Fibroblast of the aortic adventitia (primary cell): ENCODE measurements at places on chromosomes 12 and 14. TPM values are rescaled to one million over a fixed set of nuclear protein-coding genes. Genes with fewer than 3 reads are reported as not detected.
A peak's percentile ranks its signal among the peaks of the same experiment; 100 is the strongest.

The IFNG-AS1 gene
- 0.09 TPM in 1 of 2 replicates, not detected in the other for total RNA-seq

The TEX22 gene
- 0.27 and 1.5 TPM in 2 replicates for total RNA-seq

The CPM gene
- total RNA-seq, result 0.08 and 17.1 TPM in 2 replicates

The CCDC196 gene
- not detected in 2 replicates for total RNA-seq

The OSBPL8 gene
- total RNA-seq, result 133 and 243 TPM in 2 replicates

The LIN7A gene
- total RNA-seq, result 6.6 and 8.9 TPM in 2 replicates

The STAB2 gene
- total RNA-seq, result 0.08 TPM in 1 of 2 replicates, not detected in the other

The ISCU gene
- 136 TPM in 2 replicates for total RNA-seq

The ZCCHC8 gene
- total RNA-seq, result 15.9 and 23.1 TPM in 2 replicates

The IL31 gene
- total RNA-seq, result not detected in 2 replicates

The DLK1 gene
- total RNA-seq, result 0.09 TPM in 1 of 2 replicates, not detected in the other

The TAS2R10 gene
- 2.3 TPM in 1 of 2 replicates, not detected in the other for total RNA-seq

The PRH2 gene
- not detected in 2 replicates for total RNA-seq

- DNase-seq, result no peak
Observed at GRCh38 chr14:55667801-55668200, 87.8 kb downstream of the KTN1 start.

- peak; percentile 68 for DNase-seq
Observed at GRCh38 chr14:51610771-51611170, 40.9 kb upstream of the FRMD6 start.

- DNase-seq, result peak; percentile 75
Observed at GRCh38 chr12:101414533-101415119, 7.1 kb upstream of the ARL1 start.

DNA sequence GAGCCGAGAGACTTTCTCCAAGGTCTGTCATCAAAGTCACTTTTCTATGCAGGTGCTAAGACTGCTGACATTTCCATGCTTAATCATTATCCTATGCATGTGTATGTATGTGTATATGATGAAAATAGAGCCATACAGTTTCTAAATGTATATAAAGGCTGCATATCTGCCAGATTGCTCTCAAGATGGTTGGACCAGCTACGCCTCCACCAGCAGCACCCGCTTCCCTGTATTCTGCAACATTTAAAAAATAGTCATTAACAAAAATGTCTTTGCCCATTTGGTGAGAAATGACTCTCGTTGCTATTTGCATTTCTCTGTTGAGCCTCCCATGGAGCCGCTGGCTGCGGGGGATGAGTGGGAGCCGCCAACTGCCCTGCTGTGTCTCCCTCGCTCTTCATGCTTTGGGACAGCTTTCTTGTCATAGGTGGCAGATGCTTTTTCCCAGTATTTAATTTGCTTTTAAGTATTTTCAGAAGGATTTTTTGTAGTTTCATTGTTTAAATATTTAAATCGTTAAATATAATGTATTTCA lies 54.7 kb downstream of the DYNC1H1 start:
- DNase-seq, result no peak

DNA sequence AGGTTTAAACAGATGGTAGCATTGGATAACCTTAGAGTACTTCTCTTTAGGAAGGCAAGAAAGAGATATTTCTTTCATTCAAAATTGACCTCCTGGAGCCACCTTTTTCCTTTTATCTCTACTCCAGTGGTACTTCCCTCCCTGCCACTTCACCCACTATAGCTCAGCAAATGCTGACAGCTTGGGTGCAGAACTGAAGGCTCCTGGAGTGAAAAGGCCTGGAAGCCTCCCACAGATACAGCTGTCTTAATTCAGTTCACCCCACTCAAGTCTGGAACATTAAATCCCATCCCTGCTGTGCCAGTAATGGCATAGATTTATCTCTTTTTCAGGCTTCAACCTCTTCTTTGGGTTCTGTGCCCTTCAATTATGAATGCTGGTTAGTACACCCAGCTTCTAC lies 140.3 kb downstream of the NEDD1 start:
- DNase-seq, result no peak

- no peak for DNase-seq
Observed at GRCh38 chr12:122354958-122355641, 67.4 kb downstream of the CLIP1 start.

DNA sequence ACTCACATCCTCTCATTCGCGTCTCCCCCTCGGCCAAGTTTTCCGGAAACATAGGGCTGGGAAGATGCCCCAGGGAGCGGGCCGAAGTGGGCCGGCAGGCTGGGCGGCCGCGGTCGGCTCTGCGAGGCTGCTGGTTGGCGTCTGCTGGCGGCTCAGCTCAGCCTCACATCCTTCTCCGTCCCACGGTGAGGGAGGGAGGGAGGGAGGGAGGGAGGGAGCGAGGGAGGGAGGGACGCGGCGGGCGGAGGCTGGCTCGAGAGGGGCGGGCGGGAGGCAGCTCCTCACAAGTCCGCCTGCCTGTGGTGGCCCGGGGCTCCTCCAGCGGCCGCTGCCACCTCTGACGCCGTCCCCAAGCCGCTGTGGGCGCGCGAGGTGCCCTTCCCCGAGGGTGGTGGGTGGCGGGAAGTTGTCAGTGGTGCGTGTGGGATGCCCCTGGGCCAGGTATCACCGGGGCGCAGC lies 93.8 kb downstream of the RFLNA start:
- DNase-seq, result peak; percentile 85

- no peak for DNase-seq
Observed at GRCh38 chr12:41055875-41056577, 132.1 kb upstream of the PDZRN4 start.

DNA sequence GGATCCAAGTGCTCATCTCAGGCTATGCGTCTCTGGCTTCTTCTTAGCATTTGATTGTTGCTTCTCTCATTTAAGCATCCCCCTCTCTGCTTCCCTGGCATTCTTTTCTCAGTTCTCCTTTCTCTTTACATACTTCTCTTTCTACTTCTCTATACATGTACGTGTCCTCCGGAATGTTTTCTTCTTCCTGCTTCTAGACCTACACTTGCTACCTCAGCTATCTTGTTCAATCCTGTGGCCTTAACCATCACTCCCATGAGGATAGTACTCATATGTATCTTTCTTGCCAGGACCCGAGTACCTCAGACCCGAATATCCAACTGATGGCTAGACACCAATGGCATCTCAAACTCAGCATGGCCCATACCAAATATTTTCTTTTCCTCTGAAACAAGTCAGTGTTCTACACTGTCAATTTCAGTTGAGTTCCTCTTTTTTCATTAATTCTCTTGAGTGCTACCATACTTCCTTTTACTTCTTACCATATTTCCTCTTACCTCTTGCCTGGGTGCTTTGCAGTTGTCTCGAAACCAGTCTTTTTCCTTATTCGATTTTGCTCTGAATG lies 115.1 kb upstream of the SLC38A2 start:
- DNase-seq, result no peak

DNA sequence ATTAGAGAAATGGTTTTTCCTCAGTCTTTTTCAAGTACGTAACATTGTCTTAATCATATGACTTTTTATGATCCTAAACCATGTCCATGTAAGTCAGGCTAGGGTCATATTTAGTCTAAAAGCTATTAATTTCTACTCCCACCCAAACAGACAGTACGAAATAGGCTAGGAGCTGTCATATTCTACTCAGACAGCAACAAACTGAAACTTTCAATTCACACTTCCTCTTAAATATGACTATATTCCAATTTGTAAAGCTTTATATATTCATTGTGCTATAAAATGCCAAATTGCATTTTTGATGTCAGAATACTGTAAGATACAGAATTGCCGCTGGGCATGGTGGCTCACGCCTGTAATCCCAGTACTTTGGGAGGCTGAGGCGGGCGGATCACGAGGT lies 3.5 kb downstream of the NUP37 start:
- DNase-seq, result no peak

GRCh38 chr12:110937104-110937641 lies 16.8 kb upstream of the MYL2 start:
- DNase-seq, result peak; percentile 45

DNA sequence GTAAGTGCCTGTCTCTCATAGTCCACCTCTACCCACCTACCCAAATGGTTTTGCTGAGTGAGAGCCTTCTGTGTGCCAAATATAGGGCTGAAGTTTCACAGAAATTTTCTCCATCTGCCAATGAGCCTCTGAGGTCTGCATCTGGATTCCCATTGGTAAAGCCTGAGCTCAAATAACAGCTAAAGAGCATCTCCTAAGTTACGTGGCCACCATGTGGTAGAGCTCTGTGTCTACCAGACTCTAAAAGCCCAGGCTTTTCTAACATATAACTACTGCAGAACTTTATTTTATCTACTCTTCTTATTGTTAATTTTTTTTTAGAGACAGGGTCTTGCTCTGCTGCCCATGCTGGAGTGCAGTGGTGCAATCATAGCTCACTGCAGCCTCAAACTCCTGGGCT lies 16.0 kb downstream of the AMDHD1 start:
- peak; percentile 29 for DNase-seq

DNA sequence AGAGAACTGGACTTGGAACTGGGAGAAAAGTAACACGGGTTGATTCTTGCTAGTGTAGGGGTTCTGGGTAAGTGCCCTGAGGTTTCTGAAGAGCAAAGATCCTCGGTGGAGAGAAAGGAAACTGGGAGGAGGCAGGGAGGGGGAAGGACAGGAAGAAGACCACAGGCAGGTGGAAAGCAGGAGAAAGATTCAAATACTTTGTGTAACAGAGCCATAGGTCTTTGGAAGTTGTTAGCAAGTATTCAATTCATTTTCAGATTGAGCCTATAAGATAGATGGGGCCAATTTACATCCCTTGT lies 1.3 kb downstream of the PNP start:
- no peak for DNase-seq

- no peak for DNase-seq
Observed at GRCh38 chr14:36339816-36340215, 19.4 kb upstream of the MBIP start.

DNA sequence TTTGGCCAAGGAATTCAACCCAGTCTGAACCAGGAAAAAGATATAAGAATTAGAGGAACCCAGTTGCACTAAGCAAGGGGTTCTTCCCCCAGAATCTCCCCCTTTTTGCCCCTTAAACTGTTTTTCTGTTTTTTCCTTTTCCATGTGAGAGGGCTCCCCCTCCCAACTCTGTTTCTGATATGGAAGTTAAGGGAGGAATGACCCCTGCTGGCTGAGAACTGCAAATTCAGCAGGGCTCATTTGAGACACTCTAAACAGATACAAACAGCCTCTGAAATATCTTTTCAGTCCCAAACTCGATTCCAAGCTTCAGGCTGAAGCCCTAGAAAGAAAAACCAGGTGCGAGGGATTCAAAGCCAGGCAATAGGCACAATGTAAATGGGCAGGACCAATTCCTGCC lies 132.7 kb downstream of the SLC41A2 start:
- DNase-seq, result no peak

- no peak for DNase-seq
Observed at GRCh38 chr14:57823015-57823660, 42.8 kb downstream of the SLC35F4 start.

- peak; percentile 69 for DNase-seq
Observed at GRCh38 chr12:29552324-29552927, 54.9 kb upstream of the OVCH1 start.

GRCh38 chr14:43132441-43132840 lies 1374.6 kb downstream of the FSCB start:
- DNase-seq, result no peak

- DNase-seq, result peak; percentile 94
Observed at GRCh38 chr12:42705863-42706262, 116.3 kb upstream of the PRICKLE1 start.

DNA sequence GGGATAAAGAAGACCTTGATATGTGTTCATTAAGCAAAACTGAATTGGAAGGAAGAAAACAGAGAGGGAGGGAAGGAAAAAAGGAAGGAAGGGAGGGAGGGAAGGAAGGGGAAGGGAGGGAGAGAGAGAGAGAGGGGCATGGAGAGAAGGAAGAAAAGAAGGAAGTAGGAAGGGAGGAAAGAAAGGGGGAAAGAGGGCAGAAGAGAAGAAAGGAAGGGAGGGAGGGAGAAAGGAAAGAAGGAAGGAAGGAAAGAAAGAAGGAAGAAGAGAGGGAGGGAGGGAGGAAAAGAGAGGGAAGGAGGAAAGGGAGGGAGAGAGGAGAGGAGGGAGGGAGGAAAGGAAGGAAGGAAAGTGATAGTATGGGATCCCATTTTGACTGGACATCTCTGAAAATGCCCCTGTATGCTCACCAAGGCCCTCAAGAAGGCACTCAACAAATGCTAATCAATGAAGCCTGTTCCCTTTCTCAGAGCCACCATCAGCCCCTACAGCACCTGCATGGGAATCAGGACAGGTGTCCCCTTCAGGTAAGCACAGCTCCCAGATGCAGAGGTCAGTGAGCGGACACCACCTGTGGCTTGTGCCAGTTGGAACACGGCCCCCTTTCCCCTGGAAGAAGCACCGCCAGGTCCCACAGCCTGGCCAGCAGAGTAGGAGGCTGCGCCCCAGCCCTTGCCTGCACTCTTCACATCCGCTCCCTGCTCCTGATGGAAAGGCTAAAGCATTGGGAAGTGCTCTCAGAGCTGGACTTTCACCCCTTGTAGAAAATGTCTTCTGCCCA lies 161.4 kb upstream of the DIO3 start:
- no peak for DNase-seq

DNA sequence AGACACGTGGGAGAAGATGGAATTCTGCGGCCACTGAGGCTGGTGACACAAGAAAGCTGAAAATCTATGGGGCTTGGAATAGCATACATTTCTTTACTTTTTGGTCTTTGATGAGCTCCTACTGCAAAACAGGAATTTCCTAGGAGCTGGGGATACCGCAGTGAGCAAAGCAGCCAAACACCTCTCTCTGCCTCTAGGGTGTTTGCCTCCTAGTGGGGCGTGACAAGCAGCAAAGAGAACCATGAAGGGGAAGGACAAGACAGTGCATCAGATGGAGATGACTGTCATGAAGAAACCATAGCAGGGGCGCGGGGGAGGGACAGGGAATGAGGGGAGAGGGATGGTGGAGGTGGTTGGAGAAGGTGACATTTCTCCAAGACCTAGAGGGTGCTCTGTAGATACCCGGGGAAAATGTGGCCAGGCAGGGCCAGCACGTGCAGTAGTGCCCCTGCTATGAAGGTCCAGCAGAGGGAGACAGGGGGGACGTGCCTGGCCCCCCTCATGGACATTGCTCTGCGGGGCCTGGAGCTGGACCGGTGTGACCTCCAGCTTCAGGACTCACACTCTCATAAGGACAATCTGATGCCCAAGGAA lies 58.6 kb downstream of the SERPINA3 start:
- DNase-seq, result no peak

DNA sequence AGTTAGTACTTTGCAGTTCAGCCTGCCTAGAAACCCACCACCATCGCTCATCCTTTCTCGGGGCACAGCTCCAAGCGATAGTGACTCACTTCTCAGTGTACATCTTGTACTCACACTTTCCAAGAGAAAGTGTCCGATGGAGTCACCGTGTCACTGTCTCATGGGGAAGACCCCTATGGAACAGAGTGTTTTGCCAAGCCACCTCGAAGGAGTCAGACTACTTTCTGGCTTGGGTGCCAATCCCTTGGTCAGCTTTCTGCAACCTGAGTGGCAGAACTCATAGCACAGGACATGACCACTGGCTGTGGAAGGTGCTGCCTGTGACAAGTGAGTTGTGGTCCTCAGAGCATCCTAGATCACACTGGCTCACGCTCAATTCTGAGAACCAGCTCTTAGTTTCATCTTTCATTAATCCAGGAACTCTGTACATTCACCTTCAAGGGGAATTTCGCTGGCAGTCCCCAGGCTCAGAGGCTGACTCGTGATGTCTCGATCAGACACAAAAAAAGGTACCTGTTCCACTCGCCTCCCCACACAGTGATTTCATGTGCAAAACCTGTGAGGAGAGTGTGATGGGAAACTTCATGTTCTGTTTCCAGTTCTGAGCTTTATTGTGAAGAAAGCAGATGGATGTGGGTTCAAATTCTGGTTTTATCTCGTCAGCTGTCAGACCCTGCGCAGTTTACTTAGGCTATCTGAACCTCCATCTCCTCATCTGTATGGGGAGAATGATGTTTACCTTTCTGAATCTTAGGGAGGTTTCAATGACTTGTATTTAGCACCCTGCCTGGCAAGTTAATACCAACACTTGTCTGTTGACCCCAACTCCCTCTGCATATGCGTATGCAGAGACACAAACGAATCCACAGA lies 127.3 kb upstream of the CCND2 start:
- no peak for DNase-seq
